Stimulated activated CD4-positive, alpha-beta T cell treated with anti-CD3 and anti-CD28 coated beads, Interleukin-12 subunit alpha, Interleukin-12 subunit beta, amount 100 ng/mL, for 24 hours (primary cell): ENCODE measurements at places on chromosomes 6 and 20.

- DNase-seq = no peak
These were observed 77.3 kb downstream of the CHD6 start for GRCh38 chr20:41540918-41541317.

DNA sequence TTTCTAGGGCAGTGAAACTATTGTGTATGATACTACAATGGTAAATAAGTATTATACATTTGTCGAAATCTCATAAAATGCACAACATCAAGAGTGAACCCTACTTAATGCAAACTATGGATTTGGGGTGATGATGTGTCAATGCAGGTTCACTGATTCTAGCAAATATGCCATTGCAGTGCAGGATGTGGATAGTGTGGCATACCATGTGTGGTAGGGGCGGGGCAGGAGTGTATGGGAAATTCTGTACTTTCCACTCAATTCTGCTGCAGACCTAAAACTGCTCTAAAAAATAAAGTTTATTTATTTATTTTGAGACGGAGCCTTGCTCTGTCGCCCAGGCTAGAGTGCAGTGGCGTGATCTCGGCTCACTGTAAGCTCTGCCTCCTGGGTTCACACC lies 44.3 kb downstream of the ABHD12 start:
- no peak for DNase-seq

DNA sequence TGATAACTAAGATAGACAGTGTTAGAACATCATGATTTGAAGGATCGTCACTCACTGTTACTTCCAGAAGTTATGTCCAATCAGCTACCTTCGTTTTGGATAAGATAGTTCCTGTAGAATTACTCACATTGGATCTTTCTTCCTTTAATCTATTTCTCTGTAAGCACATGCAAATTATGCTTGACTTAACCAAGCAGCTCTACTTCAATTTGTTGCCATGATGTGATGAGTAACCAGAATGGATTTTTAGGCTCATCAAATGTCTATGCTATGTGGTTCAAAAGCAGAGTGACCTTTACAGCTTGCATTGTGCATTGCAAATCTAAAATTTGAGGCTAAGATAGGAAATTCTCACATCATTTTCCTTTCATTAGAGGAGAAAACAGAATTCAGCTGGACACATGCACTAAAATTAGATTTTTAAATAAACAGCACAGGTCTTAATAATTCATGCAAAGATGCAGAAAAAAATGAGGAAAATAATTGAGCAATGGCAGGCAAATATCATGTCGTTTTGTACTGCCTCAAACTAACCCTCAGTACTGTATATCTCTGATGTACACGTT lies 76.7 kb upstream of the ZFP64 start:
- no peak for DNase-seq

- no peak for DNase-seq
These were observed 376.1 kb downstream of the UTRN start for GRCh38 chr6:144661116-144661806.

DNA sequence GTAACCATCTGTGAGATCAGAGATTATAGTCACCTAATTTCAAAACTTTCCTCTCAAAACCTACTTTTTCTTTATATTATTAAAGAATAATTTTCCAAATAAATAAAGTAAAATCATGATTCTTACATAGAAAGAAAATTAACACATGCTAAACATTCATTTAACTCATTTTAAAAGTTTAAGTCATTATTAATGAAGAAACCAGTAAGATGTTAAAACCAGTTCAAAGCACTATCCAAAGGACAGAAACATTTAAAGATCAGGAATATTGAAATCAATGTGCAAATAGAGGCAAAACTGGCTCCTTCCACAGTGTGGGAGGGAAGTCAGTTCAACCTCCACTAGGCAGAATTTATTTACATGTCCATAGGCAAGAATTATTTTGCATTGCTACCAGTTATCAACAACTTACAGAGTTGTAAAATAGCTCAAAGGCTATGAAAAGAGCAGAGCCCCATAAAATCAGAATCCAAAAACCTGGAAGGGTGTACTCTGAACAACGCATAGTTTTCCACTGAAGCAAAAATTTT lies 146.9 kb downstream of the KHDC1L start:
- DNase-seq = no peak
